C1 segment of cervical spinal cord (tissue), 14 donors: ENCODE measurements at places on chromosomes 7 and 10.

DNA sequence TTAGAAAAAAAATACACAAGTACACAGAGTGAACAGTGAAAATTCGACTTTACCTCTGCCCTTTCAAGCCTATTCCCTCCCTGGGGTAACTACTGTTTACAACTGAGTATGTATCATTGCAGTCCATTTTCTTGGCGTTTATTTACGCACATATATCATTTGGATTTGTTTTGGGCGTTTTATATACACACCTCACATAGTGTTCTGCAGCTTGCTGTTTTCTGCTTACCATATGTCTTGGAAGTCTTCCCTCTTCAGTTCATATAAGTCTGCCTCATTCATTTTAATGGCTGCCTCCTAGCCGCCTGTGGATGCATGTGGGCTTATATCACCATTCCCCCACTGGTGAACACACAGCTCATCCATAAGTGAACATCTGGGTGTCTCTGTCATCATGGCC is 41.6 kb upstream of the COL13A1 start:
- no peak for DNase-seq

- no peak for DNase-seq
Measured at GRCh38 chr7:12722136-12722535, 34.7 kb downstream of the ARL4A start.

DNA sequence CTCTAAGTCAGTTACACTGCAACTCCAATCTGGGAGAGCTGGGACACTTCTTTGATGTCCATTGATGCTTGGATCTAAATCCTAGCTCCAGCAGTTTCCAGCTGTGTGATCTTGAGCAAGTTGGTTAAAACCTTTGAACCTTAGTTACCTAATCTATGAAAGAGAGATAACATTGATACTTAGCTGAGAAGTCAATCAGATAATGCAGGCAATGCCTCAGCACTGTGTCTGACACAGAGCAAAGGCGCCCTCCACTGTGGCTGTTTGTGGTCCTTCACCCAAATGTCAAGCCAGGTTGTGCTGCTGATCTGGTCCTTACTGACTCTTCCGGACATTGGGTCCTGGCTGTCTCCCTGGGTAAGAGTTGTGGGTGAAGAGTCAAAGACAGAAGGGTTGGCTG is 20.2 kb downstream of the DNTT start:
- DNase-seq, result no peak

- DNase-seq, result no peak
Measured at GRCh38 chr7:39602351-39602750, 21.0 kb upstream of the RALA start.

DNA sequence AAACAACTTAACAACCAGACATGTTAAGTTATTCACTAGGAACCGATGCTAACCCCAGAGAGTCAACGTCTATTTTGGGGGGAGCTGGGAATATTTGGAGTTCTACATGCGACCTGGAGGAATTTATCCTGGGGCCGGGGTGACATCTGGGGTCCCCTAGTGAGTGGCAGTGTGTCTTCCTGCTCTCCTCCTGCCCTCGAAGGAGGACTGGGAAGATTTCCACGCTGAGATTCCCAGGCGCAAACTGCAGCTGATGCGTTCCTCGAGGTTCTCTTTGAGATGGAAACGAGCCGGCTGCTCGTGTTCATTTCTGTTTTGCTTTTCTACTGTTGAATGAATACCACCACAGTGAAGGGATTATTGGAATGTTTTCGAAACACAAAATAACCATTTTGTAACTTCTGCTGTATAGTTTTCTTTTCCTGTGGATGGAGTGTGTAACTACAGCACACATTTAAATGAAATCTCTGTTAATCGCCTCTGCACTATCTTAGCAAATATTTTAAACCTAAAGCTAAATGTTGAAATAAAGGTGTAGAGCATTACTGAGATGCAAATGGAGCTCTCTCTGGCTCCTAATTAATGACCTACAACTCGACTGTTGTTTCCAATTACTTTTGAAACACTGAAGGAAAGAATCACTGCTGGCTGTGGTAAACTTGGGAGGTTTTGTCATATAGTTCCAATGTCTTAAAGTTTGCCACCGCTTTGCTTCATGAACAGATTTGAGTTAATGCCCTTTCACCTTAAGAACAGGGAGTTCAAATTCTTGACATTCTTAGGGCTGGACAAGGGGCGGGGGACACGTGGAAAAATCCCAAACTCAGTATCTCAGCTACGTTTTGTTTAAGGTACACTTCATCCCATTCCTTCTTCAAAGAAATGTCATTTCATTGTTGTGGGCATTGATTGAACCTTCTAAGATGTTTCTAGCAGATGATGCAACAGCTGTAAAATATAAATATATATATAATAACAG is 21.1 kb downstream of the GATA3 start:
- no peak for DNase-seq

DNA sequence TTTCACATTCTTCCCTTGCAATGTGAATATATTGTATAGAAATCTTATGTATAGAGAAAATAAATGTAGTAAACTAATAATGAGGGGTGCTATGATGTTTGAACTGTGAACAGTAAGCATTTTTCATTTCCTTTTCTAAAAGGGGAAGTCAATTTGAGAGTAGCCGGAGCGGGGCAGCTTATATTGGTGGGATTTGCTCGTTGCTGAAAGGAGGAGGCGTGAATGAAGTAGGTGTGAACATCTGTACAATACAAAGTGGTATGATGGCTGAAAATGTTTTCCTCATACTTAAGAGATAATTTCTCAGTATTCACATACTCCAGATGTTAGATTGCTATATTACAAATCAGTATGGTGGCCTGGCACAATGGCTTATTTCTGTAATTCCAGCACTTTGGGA is 87.1 kb downstream of the SRI start:
- DNase-seq, result no peak
